Esophagus mucosa (tissue), 1 donor: ENCODE measurements at places on chromosomes 16 and 17. TPM values are rescaled to one million over a fixed set of nuclear protein-coding genes. Genes with fewer than 3 reads are reported as not detected.
A peak's percentile ranks its signal among the peaks of the same experiment; 100 is the strongest.

DNA sequence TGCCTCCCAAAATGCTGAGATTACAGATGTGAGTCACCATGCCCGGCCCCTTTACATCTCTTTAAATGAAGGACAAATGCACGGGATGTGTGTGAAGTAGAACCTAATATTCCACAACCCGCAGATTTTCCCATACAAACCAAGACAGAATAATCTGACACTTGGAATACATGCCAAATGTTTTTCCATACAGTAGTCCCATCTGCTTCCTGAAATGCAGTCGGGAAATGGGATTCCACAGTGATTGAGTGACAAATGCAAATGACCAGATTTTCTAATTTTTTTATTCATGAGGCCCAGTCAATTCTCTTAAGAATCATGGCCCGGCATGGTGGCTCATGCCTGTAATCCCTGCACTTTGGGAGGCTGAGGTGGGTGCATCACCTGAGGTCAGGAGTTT is 6.8 kb upstream of the ZNF200 start:
- ATAC-seq, result no peak

Gene SCGB1C2
- not detected for total RNA-seq

DNA sequence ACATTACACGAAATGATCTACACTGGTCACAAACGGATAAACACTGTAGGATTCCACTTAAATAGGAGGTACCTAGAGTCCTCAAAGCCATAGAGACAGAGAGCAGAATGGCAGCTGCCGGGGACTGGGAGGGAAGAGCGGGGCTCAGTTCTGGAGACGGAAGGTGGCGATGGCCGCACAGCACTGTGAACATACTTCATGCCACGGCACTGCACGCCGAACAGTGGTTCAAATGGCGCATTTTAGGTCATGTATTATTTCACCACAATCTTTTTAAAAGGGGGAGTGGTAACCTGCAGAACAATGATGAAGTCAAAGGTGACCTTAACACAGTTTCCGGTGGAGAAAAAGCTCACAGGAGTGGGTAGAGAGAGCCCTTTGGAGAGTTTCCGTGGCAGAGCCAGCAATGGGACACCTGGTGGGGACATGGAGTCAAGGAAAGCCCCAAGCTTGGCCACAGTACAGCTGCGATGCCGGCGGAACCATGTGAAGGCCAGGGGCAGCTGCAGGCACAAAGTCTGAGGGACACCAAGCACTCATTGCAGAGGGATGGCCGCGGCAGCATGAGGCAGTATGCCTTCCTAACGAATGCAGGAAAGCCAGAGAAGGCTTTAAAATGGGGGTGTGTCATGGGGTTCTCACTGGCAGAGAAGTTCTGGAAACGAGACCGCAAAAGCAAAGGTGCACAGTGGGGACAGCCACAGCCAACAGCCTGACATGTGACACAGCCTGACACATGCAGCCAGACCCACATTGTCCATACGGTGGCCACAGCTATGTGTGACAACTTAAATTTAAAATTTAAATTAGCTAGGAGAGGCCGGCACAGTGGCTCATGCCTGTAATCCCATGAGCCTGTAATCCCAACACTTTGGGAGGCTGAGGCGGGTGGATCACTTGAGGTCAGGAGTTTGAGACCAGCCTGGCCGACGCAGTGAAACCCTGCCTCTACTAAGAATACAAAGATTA is 7.3 kb downstream of the FLCN start:
- ATAC-seq, result no peak

- no peak for ATAC-seq
Measured at GRCh38 chr17:61330174-61331150, 69.2 kb upstream of the TBX2 start.

DNA sequence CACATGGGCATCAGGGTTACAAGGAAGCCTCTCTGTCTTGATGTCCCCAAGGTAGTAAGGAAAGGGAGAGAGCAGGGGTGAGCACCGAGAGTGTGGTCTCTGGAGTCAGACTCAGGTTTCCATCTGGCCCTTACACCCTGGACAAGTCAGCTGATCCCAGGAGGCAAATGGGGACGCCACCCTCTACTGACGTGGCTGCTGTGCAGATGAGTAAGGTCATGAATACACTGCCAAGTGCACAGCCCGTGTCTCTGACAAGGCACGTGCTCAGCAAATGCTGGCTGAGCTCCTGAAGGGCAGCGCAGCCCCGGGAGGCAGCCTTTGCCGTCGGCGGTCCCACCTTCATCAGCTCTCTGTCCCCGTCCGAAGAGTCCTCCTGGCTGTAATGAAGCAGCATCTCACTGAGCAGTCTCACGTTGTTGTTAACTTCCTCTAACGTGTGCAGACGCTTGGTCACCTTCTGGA is 19.4 kb downstream of the GGA3 start:
- ATAC-seq, result no peak

Gene WFDC1
- total RNA-seq, result 1.1 TPM

GRCh38 chr17:10633738-10634379 is 23.2 kb downstream of the MYH3 start:
- no peak for ATAC-seq

- no peak for ATAC-seq
Measured at GRCh38 chr16:89791278-89791995, 25.0 kb downstream of the FANCA start.

Gene TBC1D28
- total RNA-seq, result not detected

Gene CES5A
- not detected for total RNA-seq

DNA sequence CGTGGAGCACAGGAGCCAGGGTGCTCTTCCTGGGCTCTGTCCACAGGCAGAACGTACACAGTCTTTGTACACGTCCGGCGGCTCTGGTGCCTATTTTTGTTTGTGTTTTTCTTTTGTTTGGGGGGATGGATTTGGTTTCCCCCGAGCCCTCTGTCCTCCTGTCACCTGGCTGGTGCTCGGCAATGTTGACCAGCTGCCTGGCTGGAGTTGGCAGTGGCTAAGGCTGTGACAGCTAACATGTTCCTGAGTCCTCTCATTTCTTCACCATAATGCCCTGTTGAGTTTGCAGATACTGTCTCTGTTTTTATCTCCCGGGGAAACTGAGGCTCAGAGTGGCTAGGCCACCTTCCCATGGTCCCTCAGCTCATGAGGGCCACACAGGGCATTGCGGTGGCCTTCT is 25.7 kb downstream of the MAPT start:
- ATAC-seq, result no peak

Gene ADAD2
- total RNA-seq, result 1.1 TPM

GRCh38 chr17:80992077-80992947 is 671 bp downstream of the CHMP6 start:
- peak; percentile 14 for ATAC-seq

DNA sequence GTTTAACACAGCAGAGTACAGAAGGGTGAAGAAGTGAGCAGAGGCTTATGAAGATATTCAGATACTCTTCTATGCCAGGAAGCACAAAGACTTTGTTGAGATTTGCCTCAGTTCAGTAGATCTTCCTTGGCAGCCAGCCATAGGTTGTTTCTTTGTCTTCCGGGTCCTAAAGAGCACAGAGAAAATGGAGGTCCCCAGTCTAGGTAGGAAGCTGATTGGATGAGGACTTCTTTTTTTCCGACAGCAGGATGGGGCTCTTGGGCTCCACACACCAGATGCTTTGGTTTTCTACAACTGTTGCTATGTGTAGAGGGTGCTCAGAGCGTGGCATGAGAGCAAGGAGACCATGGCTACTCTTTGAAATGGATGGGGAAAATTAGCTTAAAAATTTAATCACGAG is 8.3 kb upstream of the CDC6 start:
- ATAC-seq, result no peak

- peak; percentile 91 for ATAC-seq
Measured at GRCh38 chr17:67575325-67575724, 142.4 kb upstream of the NOL11 start.

- peak; percentile 32 for ATAC-seq
Measured at GRCh38 chr17:49980703-49981197, 11.8 kb downstream of the DLX4 start.

DNA sequence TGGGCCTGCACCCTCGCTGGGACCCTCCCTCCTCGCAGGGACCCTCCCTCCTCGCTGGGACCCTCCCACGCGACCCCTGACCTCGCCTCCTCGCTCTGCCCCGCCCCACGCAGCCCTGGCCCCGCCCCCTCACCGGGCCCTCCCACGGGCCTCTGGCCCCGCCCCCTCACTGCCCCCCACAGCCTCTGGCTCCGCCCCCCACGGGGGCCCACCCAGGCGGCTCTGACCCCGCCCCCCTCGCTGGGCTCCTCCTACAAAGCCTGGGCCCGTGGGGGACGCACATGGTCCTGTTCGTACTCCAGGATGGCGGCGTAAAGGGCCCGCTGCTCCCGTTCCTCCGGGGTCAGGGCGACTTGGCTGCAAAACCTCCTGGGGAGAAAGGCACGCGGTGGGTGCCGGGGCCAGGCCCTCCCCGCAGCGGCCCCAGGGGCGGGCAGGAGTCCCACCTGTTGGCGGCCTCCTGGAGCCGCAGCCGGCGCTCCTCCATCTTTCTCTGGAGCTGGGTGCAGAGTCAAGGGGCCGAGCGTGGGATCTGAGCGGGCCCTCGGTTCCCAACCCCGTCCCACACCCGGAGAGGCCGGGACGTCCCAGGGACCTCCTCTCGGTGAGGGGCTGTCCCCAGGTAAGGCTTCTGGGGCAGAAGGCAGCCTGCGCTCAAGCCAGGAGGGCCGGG is 9.0 kb downstream of the VPS9D1 start:
- peak; percentile 75 for ATAC-seq

DNA sequence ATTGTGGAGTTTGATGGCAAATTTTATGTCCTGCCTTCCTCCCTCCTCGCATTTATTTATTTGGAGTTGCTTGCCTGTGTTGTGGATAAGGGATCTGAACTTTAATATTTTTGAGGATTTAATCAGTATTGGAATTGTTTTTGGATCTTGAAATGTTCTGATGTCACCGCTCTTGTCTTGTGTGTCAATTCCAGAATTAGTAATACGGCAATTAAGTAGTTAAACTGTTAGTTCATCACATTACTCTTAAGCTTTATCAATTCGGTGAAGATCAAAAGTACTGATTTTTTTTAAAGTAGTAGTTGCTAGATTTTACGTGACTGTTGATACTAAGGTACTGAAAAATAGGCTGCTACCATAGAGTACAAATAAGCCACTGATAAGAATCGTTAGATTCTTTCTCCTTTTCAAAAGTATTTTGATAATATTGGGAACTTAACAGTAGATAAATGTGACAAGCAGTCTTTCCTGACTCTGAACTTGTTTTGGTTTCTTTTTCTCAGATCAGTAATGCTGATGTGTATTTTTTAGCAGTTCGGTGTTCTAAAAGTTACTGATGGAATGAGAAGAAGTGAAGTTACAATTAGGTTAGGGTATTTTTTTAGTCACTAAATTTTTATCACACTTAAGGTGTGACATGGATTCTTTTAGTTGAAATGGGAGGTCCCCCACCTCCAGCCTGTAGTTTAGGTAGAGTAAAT is 2.0 kb downstream of the RBBP6 start:
- ATAC-seq, result no peak

- no peak for ATAC-seq
Measured at GRCh38 chr16:55279598-55279997, 44.4 kb upstream of the IRX6 start.

DNA sequence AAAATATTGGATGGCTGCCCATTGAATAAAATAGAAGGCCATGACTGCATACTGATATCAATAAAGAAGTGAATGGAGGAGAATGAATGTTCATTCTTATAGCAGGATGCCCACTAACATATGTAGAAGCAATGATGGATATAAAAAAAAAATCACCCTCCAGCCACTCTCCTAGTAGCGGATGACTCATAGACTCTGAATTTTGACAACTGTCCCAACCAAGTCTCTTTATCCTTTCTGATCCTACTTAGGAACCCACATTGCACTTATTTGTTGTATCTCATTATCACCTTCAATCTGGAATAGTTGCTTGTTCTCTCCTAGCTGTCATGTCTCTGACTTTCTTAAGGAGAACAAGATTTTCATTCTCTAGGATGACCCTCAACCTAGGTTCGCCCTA is 429.9 kb downstream of the HS3ST3B1 start:
- peak; percentile 26 for ATAC-seq

Gene APOH
- 0.24 TPM for total RNA-seq

DNA sequence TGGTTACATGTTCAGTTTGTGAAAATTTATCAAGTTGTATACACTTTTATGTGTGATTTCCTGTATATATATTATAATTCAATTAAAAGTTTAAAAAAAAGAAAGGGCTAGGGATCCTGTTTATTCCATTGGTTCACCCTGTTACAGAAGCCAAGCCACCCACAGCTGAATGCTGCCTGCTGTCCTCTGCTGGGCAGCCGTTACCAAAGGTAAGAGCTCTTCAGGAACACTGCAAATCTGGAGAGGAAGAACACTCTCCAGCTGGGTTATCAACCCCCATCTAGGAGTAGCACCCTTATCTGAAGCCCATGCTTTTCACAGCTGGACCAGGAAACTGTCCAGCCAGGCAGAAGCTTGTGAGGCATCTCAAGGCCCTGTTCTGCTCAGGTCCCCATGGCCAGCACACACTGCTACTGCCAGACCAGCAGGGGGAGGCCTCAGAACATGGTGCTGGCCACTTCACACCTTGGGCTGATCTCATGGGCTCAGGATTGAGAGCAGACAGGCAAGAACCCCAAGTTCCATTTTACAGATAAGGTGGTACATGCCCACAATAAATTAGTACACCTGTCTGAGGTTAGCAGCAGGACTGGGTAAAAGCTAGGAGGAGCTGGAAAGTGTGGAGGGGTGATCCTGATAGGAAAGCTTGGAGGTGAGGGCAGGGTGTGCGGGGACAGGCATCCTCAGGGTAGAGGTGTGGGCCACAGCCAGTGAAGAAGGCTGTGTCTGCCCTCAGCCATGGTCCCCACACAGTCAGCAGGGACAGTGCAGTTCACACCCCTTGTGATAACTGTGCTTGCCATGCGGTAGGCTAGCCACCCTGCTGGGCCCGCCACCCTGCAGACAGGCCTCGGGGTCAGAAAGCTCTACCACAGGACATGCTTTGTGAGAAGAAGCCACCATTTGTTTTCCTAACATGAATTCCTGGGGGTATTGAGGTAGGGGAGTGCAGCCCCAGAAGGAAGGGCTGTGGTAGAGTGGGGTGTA is 54.3 kb upstream of the SREBF1 start:
- peak; percentile 59 for ATAC-seq

DNA sequence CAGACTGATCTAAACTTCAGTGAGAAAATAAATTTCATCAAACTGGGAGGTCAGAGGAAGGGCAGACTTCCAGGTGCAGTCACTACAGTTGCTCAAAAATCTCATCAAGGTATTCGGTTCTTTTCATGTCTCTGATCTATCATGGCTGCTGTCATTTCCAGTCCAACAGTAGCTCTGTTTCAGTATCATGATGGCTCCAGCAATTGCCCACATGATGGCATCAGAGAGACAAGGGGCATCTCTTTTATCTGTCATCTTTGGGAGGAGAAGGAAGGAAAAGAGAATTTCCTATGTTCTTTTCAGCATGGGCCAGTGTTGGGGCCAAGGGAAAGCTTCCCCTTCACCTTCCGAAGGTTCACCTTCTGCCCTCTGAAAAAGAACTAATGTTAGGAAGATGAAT is 504.9 kb upstream of the HSBP1 start:
- no peak for ATAC-seq

Gene ARL17A
- 8.6 TPM for total RNA-seq

- no peak for ATAC-seq
Measured at GRCh38 chr17:72838581-72838980, 253.9 kb downstream of the SLC39A11 start.
